ENCODE measurements at places on chromosomes 11 and 22. TPM values are rescaled to one million over a fixed set of nuclear protein-coding genes. Genes with fewer than 3 reads are reported as not detected.

The KCNK4 gene
- not detected for total RNA-seq

The HMOX1 gene
- 2.8 TPM for total RNA-seq

The OR8A1 gene
- total RNA-seq = not detected

The LDHA gene
- 629 TPM for total RNA-seq

The FKBP2 gene
- total RNA-seq = 85.3 TPM

The FAM111B gene
- total RNA-seq = 0.63 TPM

The PLEKHB1 gene
- 0.81 TPM for total RNA-seq

The MGAT3 gene
- total RNA-seq = 0.16 TPM

The FUT4 gene
- 5.8 TPM for total RNA-seq

The LZTR1 gene
- 48.3 TPM for total RNA-seq

The TTC17 gene
- total RNA-seq = 20.2 TPM

The LUZP2 gene
- under 0.01 TPM for total RNA-seq

The IL10RA gene
- not detected for total RNA-seq

The WNT7B gene
- 34.6 TPM for total RNA-seq

The SYT12 gene
- total RNA-seq = 1.9 TPM

The PRG3 gene
- total RNA-seq = not detected

The MRGPRX4 gene
- total RNA-seq = not detected

The MFNG gene
- 1.5 TPM for total RNA-seq

The MOGAT2 gene
- total RNA-seq = not detected

The CELSR1 gene
- total RNA-seq = 58.8 TPM

The OTOG gene
- not detected for total RNA-seq

The KCTD21 gene
- 15.5 TPM for total RNA-seq

The RBM4 gene
- 100 TPM for total RNA-seq

The LGALS1 gene
- total RNA-seq = 4,007 TPM

The GAL gene
- 25.4 TPM for total RNA-seq

The MRPL11 gene
- total RNA-seq = 71.0 TPM

The OR6X1 gene
- total RNA-seq = not detected

The CBLIF gene
- total RNA-seq = not detected

The IFITM10 gene
- 2.9 TPM for total RNA-seq

The HEPN1 gene
- not detected for total RNA-seq
